ENCODE measurements at places on chromosomes 7 and 10.

DNA sequence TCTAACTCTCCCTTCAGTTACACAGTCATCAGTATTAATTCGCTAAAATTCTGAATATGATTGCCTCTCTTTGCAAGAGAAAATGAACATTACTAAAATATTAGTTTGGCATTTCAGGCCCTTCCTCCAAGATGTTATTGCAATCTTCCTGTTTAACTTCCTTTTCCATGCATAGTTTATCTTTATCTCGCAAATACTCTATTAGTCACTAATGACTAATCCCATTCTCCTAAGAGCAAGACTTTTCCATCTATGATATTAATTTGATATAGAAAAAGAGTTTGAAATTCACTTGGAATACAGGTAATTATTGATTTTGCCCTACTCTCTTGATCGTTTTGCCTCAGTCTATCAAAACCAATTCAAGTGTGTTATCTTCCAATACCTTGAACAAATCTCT is 41.8 kb upstream of the SEMA3A start:
- no peak for DNase-seq

- no peak for DNase-seq
Measured at GRCh38 chr10:30125496-30125895, 66.1 kb upstream of the JCAD start.

- DNase-seq: no peak
Measured at GRCh38 chr7:96903906-96904305, 101.4 kb upstream of the DLX6 start.

DNA sequence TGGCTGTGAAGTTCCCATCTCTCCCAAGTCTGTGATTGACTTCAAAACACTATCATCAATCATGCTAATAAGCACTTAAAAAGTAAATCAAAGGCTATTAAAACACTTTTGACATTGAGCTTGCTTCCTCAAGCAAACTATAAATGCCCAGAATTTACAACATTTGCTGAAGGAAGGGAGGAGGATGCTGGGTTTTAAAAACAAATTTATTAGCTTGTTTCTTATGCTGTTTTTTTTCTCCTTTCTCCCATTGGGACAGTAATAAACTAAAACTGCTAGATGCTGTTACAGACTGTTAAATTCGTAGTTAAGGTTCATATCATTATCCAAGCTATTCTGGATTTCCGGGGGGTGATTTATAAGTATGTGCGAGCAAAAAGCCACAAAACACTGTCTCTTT is 250.5 kb downstream of the SORCS1 start:
- DNase-seq: no peak

GRCh38 chr10:113736576-113736975 is 14.9 kb upstream of the PLEKHS1 start:
- DNase-seq: no peak

DNA sequence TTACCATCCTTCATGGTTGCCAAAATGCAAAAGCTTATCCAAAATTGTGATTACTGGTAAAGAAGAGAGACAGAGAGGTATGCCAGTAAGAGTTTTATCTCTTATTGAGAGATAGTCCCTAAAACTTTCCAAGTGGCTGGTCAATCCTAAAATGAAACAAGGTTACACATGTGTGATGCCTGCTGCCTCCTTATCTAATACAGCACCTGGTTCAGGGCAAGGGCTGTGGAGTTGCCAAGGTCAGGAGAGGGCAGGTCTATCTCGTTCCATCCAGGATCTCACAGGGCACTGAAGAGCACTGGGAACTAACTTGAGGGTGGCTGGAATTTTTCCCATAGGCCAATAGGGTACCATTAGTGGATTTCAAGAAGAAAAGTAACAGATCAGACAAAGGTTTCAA is 18.3 kb downstream of the VOPP1 start:
- DNase-seq: no peak

DNA sequence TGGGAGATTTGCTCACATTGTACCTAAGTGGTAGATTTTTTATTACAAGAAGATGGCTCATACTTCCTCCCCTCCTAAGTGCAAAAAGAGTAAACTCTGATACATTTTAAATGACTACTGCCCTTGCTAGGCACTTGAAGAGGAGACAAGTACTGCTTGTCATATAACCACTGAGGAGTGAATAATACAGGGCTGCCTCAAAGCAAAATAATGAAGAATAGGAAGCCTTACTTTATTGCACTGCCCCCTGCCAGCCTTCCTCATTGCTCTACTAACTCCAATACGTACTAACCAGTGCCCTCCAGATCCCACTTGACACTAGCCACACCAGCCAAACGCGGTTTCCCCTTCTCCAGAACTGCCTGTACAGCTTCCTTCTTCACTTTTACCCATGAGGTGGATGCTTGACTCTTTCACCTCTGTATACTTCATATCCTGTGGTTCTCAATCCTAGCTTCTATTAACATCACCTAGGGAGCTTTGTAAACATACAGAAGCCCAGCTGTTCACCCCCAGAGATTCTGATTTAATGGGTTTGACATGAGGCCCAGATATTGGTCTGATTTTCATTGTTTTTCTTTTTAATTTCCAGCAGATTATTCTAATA is 11.7 kb upstream of the MTERF1 start:
- peak; percentile 84 for DNase-seq

- DNase-seq: no peak
Measured at GRCh38 chr10:88707429-88708155, 1.5 kb downstream of the LIPK start.

DNA sequence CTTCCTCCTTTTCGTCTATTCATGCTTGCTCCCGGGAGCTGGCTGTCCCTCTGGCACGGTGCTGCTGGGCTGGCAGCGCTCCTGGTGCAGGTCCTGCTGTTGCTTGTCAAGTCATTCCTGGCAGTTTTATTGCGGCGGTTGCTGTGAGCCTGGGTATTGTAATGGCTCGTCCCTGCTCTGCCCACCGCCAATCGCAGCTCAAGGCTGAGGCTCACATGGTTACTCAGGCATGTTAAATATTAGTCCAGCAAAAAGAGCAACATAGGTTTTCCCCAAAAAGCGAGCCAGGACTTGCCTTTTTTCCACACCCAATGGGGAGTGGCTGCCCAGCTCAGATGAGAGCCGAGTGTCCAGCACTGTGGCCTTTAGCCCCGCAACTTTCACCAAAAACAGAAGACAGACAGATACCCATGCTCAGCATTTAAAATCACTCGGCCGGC is 492.9 kb upstream of the FOXK1 start:
- peak; percentile 62 for DNase-seq

Measured in NCI-H1417 (cell line).